ENCODE measurements at places on chromosomes 6 and 20.

GRCh38 chr6:107689951-107690642 lies 134.0 kb downstream of the SCML4 start:
- DNase-seq, result no peak

DNA sequence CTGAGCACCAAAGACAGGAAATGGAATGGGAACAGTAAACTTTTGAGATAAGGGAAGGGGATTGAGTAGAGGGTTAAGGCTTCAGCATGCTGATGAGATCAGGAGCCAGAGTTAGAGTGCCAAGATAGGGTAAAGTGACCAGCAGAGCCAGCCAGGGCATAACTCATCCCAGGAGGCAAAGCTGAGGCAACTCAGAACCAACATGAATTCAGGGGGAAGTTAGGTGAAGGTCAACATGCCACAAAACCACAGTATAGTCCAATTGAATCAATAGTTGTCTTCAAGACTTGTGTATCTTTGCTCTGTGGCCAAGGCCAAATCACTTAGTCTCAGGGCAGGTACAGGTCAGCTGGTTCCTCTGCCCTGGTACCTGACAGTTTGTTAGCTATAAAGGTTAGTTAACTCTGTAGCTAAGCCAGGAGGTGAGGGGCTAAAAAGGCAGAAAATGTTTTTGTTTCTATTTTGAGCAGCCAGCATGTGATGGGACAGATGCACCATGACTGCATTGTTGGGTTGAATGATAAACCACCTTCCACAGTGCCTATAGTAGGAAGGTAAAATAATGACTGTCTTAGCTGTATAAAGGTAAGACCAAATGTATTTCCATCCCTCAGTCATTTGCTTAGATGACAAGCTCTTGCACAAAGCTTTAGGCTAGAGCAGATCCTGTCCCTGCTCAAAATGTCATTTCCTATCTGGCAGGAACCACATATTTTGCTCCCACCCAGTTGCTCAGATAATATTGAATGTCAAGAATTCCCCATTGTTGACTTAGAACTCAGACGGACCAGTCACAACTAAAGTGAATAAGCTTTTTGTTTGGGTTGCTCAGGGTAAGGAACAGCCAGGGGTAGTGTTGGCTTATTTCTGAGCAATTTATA lies 15.8 kb downstream of the RNF8 start:
- DNase-seq, result no peak

DNA sequence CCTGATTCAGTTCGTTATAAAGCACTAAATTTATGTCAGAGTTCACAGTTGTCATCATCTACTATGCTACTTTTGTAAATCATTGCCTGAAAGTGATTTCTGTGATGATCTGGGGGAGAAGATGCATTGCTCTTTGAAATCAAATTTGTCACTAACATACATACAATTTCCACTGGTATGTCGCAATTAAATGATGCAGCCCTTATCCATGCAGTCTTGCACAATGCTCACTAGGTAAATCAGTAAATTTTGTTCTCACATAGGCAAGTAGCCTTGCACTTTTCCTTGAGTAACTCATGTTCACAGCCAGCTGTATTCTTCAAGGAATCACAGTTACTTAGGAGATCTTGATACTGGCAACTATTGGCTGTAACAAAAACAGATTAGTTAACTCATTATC lies 20.8 kb downstream of the CRISP2 start:
- no peak for DNase-seq

- DNase-seq, result no peak
Observed at GRCh38 chr6:33080127-33081089, 4.6 kb downstream of the HLA-DPB1 start.

DNA sequence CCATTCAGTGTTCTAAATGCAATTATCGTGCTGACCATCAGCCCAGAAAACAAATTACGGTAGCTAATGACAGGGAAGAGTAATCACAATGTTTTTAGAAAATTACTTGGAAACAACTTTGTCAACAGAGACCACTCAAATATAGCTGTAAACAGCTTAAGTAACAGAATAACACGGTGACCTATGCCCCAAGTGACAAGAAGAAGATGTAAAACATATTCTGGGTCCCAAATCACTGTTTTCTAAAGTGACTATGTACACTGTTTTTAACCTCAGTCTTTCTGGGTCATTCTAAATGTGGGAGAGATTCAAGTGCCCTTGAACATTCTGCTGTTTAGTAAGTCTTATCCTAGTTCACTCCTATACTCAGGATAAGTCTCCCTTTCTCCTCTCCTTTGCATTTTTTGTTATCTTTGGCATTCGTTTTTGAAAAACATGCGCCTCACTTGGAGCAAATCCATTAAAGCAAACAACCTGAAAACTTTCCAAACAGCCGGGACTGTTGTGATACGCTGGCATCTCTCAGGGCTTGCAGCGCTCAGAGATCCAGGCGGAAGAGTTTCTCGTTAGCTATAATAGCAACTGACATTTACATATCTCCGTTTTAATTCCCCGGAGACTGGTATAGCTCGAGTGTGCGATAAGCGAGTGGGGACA lies 114.5 kb upstream of the SOX4 start:
- DNase-seq, result no peak

DNA sequence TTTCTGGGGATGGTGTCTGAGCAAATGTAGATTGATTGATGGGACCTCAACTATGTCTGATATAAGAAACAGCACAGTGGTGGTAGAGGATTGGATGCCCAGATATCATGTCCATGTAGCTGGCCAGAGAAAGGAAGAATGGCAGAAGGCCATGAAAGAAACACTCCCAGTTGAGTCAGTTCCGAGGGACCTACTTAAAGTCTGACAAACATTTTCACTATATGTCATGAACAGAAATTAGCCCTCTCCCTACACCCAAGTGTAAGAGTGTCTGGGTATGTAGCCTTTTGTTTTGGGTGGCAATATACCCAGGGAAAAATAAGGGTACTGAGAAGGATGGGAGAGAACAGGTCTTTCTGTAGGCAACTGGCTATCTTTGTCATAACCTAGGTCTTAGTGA lies 434.2 kb downstream of the BCKDHB start:
- no peak for DNase-seq

GRCh38 chr6:144344646-144345045 lies 59.5 kb downstream of the UTRN start:
- DNase-seq, result no peak

GRCh38 chr6:148648754-148649453 lies 97.9 kb upstream of the UST start:
- DNase-seq, result peak; percentile 24

DNA sequence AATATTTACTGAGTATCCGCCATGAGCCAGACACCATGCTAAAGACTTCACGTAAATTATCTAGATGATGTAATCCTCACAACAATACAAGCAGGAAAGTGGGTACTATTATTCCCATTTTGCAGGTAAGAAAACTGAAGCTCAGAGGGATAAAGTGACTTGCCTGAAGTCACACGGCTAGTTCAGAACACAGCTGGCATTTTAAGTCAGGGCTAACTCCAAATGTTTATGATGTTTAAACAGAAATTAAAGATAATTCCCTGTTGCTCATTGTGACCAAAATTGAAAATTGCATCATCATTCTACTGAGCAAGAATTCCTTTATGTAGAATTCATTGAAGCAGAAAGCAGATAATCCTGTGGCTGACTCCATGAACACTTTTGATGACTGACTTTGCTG lies 71.3 kb upstream of the STXBP5 start:
- DNase-seq, result no peak
